Kidney tubule cell (primary cell): ENCODE measurements at places on chromosomes 12 and 14.

GRCh38 chr12:83818881-83819280 is 1093.7 kb downstream of the SLC6A15 start:
- peak; percentile 8 for DNase-seq

DNA sequence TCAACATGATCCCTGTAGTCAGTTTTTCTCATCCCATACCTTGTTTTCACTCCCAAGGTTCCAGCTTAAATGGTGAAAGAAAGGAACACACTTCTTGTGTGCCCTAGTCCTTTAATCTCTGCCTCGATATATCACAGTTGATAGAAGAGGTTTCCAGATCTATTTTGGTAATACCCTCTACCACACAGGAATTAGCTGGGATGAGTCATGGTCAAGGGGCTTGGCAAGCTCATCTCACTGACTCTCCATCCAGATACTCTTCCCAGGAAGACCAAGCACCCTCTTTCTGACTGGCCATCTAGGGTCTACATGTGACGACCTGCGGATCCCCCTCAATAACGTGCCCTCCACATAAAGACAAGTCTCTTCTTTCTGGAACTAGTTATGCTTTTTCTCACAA is 277.9 kb downstream of the ITPR2 start:
- no peak for DNase-seq

DNA sequence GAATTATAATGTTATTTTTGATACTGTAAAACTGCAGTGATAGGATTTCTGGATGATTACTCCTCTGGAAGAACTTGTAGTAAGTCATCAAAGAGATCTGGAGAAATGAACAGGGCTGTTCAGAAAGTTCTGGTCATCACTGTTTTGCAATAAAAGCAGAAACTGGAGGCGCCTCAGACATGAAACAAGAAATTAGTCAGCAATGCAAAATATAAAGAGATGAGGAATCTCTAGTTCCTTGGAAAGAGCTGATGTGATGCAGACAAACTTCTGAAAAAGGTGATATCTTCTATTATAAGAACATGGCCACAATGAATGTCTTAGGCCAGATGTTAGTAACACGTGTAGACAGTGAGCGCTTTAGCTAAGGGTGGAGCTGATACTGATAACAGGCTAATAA is 9.5 kb downstream of the ACIN1 start:
- no peak for DNase-seq

DNA sequence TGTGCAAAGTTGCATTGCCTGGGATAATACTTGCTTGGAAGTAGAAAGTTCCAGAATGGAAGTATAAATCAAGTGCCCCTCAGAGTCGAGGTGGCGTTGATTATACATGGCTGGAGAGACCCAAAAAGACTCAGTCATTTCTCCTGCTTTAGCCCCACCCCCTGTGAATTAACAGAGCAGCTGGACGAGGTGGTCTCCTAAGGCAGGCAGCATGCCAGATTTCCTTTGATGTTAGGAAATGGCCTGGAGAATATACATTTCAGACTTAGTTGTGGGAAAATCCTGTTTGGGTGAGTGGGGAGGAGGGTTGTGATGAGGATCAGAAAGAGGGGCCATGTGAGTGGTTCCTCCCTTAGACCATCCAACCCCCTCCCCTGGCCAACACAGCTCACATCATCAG is 406.1 kb upstream of the TMPO start:
- DNase-seq: no peak

DNA sequence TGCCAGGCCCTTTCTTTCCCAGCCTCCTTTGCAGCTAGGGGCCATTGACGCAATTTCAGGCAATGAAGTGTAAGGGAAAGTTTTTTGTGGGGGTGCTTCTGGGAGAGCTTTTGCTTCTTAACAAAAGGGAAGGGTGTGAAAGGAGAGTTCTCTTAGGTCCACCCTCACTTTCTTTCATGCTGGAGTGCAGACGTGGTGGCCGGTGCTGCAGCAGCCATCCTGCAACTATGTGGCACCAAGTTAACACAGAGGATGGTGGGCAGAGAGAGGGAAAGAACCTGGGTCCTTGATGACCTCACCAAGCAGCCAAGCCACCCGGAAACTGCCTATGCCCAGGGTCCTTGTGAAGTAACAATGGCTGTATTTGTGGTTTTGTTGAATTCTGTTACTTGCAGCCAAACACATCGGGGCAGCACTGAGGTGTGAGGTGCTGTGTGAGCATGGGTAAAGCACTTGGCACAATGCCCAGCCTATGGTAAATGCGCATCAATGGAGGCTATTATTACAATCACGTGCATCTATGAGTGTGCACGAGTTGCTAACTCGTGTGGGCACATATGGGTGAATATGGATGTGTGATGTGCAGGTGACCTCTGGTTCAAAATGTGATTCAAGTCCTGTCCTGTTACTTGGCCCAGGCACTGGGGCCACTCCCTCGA is 122.6 kb downstream of the CALM1 start:
- DNase-seq: no peak

GRCh38 chr12:123238961-123239360 is 5.7 kb downstream of the MTRFR start:
- no peak for DNase-seq

DNA sequence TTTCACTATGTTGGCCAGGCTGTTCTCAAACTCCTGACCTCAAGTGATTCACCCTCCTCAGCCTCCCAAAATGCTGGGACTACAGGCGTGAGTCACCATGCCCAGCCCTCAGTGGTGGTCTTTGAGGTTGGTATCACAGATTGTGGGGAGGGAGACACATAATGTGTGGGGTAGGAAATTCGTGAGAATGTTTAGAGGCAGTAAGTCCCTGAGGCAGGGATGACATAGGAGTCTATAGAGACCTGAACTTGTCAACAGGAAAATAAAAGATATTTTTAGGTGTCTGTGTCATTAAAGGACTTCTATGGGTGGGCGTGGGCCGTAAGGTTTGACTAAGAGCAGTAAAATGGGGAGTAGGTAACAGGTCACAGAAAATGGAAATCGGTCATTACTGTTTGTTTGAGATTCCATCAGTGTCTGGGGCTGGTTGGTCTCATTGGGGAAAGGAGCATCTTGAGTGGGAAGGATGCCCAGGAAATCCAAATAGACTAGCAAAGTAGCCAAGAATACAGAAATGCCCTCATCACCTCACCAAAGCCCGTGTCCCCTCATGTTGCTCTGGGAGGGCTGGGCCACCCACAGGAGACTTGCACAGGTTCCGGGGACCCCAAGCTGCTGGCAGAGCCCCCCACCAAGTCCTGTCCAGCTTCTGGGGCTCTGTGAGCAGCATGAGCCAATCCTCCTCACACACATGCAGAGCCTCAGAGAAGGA is 63.6 kb upstream of the BCL2L14 start:
- peak; percentile 44 for DNase-seq

- no peak for DNase-seq
These were observed 16.3 kb upstream of the NFYB start for GRCh38 chr12:104154286-104154685.

DNA sequence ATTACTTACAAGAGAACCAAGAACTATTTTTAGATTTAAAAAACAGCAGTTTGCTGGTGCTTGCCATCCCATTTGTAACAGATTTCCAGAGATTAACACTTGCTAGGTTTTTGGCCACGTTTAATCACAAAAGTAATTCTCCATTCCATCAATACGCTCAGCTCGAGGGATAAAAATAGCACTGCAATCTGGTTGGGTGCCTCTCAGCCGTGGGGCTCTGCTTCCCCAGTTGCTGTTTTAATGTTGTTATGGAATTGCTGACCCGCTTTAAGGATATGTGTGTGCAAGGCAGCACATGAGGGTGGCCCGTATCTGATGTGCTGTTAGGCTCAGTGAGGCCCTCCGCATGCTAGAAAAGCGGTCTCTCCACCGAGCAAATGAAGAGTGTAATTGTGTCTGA is 222.2 kb upstream of the TMEM260 start:
- no peak for DNase-seq
